NCI-H2227 treated with DMSO at 0.1 percent for 48 hours (cell line): ENCODE measurements at places on chromosomes 12 and 14.

- no peak for DNase-seq
Observed at GRCh38 chr12:54033980-54034784, 1.3 kb downstream of the HOXC5 start.

GRCh38 chr14:97331526-97331925 is 534.3 kb downstream of the VRK1 start:
- no peak for DNase-seq

DNA sequence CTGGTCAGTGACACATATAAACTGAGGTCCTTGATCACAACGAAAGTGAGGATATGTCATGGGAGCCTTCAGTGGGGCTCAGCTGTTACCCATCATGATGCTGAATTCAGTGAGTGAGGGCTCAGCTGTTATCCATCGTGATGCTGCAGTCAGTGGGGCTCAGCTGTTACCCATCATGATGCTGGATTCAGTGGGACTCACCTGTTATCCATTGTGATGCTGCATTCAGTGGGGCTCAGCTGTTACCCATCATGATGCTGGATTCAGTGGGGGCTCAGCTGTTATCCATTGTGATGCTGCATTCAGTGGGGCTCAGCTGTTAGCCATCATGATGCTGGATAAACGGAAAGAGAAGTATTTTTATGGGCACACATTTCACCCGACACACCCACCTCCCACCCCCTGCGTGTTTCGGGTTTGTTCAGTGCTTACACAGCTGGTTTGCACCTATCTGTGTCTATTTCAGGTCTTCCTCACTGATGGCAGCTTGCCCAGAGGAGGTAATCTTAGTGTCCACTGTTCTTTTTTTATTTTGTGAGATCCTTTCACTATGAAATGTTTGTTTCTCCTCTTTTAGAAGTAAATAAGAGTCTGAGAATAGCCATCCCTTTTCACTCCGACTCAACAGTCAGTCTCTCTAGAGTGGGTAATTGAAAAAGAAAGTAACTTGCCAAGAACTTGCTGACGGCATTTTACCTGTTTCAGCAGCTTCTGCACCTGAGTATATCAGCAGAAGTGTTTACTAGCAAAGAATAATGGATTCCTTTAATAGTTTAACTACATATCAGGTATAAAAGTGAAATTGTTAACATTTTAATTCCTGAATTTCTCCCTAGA is 183.0 kb downstream of the ERC1 start:
- DNase-seq, result peak; percentile 2

DNA sequence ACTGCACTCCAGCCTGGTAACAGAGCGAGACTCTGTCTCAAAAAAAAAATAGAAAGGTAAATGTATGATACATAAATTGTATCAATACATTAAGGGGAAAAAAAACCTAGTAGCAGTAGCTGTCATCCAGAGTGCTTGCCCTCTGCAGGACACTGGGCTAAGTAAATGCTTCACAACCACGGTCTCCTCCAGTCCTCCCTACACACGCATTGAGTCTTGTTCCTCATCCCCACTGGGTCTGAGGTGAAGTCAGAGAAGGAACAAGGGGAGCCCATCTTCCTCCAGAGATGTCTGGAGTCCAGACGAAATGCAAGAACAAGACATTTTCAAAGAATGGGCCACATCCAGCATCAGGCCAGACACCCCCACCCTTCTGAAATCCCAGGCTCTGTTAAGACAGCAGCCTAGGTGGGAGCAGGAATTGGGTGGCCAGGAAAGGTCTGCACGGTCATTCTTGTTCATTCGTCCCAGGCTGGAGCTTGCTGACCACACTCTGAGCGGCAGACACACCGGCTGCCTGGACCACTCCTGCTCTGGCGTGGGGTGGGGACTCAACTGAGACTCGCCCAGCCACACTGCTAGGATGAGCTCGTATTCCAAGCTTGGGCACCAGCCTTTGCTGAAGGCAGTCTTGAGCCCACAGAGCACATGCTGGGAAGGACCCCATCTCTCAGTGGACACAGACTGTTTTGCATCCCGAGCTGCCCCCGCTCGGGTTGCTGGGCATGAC is 45.5 kb downstream of the CHGA start:
- DNase-seq, result no peak

- peak; percentile 4 for DNase-seq
Observed at GRCh38 chr14:35821564-35822411, 4.3 kb upstream of the BRMS1L start.

GRCh38 chr12:62166525-62166924 is 93.7 kb upstream of the USP15 start:
- no peak for DNase-seq

DNA sequence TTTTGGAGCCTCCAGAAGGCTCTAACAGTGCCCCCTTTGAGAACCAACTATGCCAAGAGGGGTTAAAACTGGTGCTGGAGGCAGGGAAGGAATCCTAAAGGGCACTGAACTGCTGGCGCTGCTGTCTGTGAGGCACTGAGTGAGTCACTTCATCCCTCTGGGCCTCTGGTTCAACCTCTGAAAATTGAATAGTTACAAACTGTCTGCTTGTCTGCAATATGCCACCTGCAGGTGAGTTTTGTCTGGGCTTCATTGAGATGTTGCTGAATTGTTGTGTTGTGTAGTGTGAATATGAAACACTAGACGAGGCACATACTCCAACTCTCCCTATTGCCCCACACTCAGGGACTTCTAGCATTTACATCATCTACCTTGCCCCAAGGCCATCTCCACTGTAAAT is 68.0 kb downstream of the GRIN2B start:
- DNase-seq, result no peak

- DNase-seq, result no peak
Observed at GRCh38 chr12:5656836-5657235, 224.9 kb downstream of the NTF3 start.

- DNase-seq, result peak; percentile 40
Observed at GRCh38 chr12:4960030-4960429, 50.3 kb downstream of the KCNA1 start.

DNA sequence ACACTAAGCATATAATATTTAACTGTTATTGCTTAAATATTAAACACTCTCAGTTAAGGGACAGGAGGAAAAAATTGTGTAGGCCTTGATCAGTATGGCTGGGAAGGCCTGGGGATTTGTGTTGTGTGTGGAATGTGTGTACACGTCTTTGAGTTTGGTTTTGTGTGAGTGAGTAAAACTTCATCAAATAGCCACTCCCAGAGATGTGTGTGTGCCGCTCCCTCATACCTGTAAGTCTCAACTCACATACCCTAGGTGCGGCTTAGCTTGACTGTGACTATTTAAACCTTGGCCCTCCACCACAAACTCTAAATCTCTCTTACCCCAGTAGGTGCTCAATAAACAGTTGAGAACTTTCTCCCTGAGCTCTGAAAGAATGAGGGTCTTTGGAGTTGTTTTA is 64.3 kb downstream of the FLRT2 start:
- DNase-seq, result no peak

DNA sequence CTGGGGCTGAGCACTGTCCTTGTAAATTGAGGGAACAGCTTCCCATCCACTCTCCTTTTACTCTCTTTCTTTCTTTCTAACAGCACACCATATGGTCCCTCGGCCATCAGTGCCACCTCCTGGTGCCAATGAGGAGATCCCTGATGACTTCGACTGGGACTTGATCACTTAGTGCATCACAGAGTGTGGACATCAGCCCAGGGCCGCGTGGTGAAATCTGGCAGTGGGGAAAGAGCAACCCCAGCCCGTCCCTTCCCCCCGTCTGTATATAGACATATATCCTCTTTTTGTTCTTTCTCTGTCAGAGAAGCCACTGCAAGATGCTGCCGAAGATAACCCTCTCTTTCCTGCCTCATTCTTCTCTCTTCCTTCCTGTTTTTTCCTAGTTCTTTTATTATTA is 13.5 kb downstream of the C3AR1 start:
- no peak for DNase-seq
